ENCODE measurements at places on chromosomes 7 and 10. TPM values are rescaled to one million over a fixed set of nuclear protein-coding genes. Genes with fewer than 3 reads are reported as not detected.

OLAH gene
- not detected for total RNA-seq

UNCX gene
- total RNA-seq, result not detected

CTAGE6 gene
- total RNA-seq, result not detected

RNF32 gene
- total RNA-seq, result not detected

ASB10 gene
- not detected for total RNA-seq

DNA sequence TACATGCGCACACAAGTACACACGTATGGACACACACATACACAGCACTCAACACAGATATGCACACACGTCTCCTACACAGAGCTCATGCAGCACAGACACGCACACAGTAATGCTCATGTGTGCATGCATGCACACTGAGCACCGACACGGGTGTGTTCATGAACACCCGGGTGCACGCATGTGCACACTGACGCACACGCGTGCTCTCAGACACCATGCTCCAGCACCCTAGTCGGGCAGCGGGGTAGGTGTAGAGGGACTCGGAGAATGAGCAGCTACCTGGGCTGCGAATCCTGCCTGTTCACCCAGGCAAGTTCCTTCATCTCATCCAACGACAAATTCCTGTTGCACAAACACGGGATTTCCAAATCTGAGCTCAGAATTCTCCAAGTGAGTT is 184.7 kb downstream of the MAD1L1 start:
- DNase-seq, result no peak

GRCh38 chr10:77669892-77670291 is 32.3 kb upstream of the KCNMA1 start:
- peak; percentile 51 for DNase-seq

DNA sequence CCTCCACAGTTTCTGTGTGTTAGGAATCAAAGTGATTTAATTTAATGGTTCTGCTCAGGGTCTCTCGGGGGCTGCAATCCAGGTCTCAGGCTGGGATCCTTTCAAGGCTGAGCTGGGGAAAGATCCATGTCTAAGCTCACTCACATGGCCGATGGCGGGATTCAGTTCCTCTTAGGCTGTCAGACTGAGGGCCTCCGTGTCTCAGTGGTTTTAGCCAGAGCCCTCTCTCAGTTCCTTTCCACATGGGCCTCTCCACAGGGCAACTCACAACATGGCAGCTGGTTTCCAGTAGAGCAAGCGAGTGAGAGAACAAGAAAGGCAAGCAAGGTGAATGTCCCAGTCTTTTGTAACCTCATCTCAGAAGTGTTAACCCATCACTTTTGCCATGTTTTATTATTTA is 26.9 kb downstream of the CAV1 start:
- DNase-seq, result no peak

DNA sequence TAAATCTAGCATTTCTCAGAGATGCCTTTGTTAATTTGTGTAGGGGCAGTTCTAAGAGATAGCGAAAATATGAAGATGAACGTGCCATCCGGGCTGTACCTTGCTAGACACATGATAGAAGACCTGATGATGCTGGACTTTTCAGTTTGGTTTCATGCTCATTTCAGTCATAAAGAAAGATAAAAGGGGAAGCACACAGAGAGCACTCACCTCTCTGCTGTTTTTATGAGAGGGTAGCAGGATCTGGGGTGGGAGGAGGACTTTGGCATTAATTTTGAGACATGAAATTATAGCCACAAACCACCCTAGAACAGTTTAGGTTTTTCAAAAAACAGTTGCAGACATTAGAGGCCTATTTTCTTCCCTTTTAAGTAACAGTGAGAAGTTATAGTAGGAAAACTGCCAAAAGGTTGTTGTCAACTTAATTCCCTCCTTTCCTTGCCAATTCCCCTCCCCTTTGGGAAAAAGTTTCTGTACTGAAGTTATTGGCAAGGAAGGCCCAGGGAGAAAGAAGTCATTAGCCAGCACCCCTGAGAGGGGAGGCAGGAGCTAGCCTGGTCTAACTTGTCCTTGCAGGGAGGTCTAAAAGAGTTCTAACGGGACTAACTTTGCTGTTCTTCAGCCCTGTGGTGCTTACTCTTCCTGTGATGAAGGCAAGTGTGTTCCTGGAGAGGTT is 2.6 kb downstream of the ST7 start:
- DNase-seq, result no peak

DNA sequence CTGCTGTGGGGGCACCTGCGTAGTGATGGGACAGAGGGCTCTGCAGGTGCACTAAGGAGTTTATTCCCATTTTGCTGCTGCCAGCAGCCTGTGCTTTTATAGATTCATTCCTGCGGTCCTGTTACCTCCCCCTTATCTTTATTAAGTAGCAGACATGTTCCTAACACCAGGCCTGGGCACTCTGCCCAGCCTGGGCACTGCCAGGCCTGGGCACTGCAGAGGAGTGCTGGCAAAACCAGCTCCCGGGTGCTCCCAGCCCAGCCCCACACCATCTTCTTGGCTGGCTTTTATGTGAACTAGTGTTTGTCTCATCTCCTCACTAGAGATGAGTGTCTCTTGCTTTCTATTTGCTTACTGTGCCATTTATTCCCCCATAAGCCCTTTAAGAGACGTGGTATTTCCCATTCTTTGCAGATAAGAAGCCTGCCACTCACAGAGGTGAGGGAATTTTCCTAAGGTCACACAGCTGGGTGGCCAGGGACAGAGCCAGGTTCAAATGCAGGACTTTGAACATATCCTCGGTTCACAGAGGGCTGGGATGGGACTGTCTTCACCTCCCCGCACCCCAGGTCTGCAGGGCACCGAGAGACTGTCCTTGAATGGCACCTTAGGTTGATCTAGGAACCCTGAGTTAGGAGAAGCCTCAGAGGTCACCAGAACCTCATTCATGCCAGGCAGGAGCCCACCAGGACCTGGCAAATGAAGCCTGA is 14.6 kb upstream of the DRGX start:
- DNase-seq, result no peak

- DNase-seq, result no peak
These were observed 39.0 kb downstream of the COL17A1 start for GRCh38 chr10:104046651-104047050.

GRCh38 chr10:108363576-108363975 is 1199.1 kb upstream of the SORCS1 start:
- DNase-seq, result no peak

DNA sequence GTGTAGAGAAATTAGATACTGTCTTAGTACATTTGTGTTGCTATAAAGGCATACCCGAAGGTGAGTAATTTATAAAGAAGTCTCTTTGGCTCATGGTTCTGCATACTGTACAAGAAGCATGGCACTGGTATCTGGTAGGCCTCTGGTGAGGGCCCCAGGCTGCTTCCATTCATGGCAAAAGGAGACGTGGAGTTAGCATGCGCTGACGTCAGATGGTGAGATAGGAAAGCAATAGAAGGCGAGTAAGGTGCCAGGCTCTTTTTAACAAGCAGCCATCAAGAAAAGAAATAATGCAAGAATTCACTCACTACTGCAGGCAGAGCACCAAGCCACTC is 38.1 kb downstream of the AKR1C8 start:
- DNase-seq, result no peak

DNA sequence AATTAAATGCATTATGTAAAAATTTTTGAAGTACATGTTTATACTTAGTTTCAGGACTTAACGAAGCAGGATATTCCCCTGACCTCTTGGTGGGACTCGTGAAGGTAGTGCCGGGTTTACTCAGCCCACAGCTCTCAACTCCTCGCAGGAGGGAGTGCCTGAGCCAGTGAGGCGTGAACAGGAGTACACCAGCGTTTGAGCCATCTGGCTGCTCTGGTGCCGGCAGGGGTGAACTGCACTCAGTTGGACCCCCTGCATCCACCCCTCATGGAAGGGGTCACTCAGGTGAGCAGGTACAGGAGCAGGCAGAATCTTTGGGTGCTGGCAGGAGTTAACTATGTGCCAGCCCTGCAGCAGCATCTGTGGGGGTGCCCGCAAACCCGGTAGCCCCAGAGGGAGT is 625.1 kb upstream of the PCDH15 start:
- no peak for DNase-seq

DNA sequence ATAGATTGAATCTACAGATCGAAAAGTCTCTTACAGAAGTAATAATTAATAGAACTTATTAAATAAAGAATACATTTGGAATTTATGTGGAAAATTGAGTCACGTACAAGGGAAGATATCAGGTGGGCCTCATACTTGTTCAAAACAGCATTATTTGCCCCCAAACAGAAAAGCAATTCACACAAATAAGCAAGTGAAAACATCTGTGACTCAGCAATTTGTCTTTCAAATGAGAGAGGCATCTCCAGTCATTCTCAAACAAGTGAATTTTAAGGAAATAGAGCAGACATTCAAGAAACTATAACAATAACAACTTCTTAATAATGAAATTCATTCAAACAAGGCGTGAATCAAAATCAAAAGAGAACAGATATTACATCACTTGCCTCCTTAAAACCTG is 50.1 kb downstream of the SEMA3A start:
- DNase-seq, result peak; percentile 41

DNA sequence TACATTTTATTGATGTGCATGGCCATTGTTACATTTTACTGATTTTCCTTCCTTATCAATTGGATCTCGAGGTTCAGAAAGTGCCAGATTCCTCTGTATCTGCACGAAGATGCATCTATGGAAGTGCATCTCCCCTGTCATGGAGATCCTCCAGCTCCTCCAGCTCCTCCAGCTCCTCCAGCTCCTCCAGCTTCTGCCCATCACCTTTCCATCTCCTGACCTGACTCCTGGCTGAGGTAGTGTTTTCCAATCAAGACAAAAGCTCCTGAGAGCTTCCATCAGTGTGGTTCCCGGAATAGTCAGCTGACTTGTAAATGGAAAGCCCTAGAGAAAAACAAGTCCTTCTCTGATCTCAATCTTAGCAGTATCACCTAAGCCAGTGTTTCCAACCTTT is 90.8 kb upstream of the KLF6 start:
- no peak for DNase-seq

Measured in SK-MEL-5 (cell line).